NCI-H524 treated with DMSO at 0.1 percent for 48 hours (cell line): ENCODE measurements at places on chromosomes 3 and 15.
A peak's percentile ranks its signal among the peaks of the same experiment; 100 is the strongest.

GRCh38 chr3:135471911-135472310, 493.6 kb upstream of the PPP2R3A start:
- DNase-seq = no peak

DNA sequence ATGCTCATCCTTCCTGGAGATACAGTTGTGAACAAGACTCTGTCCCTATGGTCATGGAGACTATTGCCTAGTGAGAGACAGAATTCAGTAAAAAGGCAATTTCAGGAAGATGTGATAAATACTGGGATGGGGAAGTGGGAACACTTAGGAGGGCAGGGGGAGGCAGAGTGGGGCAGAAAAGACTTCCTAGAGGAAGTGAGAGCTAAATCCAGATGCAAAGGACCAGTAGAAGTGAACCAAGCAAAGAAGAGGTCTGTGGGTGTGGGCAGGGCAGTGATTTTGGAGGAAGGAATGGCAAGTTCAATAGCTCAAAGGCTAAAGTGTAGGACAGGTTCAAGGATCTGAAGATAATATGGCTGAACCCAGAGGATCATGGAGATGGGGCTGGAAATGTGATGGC, 68.9 kb downstream of the CD200R1L start:
- DNase-seq = no peak

DNA sequence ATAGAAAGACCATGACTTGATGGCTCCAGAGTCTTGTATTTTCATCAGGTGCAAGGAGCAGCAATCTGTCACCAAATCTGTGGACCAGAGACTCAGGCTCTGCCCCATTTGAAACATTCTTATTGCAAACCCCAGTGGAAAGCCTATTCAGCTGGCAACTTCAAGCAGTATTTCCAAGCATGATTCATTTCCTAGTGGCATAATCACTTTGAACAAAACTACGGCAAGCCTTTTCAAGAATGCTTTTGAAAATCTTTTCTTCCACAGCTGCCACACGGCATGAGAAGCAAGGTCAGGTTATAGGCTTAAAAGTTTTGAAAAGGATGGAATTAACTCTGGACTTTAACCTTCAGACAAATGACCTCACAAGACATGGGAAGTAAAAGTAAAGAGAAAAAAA, 122.0 kb upstream of the BFSP2 start:
- no peak for DNase-seq

DNA sequence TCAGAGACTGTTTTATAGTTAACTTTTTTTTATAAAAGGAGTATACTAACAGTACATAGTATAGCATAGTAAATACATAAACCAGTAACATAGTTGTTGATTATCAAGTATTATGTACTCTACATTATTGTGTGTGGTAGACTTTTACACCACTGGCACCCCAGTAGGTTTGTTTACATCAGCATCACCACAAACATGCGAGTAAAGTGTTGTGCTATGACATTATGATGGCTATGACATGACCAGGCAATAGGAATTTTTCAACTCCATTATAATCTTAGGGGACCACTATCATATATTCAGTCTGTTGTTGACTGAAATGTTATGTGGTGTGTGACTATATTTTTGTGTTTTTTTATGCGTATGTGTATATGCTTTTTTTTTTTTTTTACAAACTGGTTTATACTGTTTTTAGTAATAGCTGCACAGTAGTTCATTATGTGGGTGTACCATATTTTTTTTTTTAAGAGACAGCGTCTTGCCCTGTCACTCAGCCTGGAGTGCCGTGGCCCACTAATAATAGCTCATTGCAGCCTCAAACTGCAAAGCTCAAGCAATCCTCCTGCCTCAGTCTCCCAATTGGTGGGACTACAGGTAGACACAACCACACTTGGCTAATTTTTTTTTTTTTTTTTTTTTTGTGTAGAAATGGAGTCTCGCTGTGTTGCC, 1.9 kb downstream of the CAPN7 start:
- no peak for DNase-seq

GRCh38 chr3:46297658-46298423, 55.6 kb downstream of the CCR3 start:
- DNase-seq = no peak

DNA sequence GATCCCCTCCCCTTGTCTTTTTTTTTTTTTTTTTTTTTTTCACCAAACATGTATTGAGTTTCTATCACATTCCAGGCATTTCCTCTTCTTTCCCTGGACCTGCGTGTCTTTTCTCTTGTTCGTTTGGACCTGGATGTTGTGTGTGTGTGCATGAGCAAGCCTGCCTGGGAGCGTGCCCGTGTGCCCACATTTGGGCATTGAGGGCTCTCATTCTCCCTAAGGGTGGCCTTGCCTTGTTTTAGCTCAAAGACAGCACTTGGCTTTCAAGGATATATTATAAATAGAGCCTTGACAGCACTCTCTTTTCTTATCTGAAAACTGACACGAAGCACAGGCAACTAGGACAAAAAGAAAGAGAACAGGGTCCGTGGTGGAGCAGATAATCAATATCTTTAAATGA, 39.0 kb upstream of the SLC25A26 start:
- DNase-seq = no peak

DNA sequence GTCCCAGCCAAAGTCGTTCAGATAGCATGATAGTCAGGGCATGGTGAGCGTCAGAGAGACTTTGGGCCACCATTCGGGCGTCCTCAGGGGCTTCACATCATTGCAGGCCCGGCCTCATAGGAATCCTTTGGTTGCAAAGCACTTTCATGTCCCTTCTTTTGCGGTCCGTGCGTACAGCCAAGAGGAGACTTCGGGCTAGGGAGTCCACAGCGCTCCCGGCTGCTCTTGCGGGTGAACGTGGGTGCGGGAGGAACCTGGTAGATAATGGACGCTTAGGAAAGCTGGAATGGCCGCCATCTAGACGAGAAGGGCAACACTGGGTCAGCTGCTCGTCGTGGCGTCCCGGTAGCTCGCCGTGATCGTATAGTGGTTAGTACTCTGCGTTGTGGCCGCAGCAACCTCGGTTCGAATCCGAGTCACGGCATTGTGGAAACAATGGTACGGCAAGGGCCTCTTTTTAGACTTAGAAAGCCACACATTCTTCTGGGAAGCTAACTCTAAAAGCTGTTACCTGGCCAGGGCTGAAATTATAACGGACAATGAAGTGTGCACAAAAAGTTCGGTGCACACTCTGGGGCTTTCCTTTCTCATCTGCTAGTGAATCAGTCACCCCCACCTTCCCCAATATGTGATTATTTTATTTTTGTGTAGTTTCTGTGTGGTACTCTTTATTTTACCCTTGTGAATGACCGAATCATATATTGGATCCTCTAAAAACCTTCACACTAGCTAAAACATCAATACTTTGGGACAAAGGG, 13.2 kb upstream of the SHF start:
- DNase-seq = peak; percentile 66

GRCh38 chr3:72161881-72162595, 377.1 kb upstream of the PROK2 start:
- DNase-seq = peak; percentile 80

DNA sequence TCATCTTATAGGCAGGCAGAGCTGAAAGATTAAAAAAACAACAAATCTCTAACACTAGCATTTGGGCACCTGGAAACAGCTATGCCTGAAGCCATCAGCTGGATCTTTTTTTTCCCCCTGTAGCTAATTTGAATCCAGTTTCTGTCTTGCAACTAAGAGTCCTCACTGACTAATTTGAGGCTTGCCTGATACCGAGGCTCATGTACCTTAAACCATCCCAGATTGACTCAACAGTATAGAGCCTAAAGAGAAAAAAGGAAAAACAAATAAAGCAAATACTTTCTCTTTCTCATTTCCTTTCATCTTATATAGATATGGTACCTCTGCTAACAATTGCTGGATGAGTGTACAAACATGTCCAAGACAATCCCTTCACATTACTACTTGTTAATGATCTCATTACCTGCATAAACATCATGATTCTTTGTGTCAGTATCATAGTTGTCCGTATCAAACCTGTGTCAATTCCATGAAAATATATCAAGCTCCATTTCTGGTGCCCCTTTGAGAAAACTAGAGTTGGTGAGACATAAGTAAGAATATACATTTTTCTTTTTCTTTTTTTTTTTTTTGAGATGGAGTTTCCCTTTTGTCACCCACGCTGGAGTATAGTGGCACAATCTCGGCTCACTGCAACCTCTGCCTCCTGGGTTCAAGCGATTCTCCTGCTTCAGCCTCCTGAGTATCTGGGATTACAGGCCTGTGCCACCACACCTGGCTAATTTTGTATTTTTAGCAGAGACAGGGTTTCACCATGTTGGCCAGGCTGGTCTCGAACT, 43.1 kb downstream of the BHLHE40 start:
- no peak for DNase-seq

DNA sequence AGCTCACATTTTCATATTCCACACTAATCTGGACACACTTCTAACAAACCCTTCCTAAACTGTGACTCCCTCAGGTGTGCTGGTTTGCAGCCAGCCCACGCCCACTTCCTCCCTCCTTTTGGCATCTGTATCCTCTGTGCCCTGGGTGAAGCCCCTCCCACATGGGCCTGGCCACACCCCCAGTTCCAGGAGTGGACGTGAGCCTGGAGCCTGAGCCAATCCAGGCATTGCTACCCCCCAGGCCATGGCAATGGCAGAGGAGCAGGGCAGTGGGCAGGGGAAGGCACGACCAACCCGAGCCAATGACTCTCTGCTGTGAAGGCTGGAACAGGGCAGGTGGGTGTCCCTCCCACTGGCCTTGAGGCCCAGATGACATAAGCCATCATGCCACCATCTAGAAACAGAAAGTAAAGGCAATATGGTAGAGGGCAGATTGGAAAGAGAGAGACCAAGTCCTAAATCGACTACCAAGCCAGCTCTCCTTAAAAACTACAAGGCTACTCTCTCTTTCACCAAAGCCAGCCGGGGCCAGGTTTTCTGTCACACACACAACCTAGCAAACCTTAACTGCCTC, 18.6 kb downstream of the FAM174B start:
- DNase-seq = no peak

DNA sequence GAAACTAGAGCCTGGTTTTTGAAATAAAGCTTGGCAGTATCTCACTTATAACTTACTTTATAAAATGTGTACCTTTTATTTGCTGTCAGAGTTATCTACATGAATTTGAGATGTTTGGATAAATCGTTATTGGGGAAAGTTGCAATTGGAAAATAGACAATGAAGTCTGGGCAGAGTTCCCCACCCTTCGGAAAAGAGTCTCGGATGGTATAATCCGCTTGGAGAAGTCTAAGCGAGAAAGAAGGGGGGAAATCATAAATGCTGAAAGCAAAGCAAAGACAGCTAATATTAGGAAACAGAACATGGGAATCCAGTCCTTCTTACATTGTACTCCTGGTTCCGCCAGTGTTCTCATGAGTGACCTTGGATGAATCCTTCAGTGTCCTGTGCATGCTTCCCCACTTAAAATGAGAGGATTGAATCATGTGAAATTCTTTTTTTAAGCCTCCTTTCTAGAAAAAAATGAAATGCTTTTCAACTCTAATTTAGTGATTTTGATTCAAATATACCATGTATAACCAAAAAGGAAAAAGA, 162.4 kb downstream of the ATG7 start:
- no peak for DNase-seq

DNA sequence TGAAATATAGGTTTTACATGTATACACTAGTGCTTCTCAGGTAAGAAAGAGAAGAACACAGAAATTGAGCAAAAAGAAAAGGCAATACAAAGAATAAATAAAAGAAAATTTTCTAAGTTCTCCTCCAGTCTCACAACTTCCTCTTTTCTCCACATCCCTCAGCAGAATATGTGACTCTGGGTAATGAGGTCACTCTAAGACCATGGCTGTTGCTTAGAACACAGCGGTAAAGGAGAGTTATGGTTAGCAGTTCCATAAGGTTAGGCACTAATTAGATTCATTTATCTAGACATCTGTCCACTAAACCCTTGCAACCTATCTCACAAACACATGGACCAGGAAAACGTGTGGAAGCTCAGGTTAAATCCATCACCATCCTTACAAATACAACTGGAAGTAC, 47.9 kb downstream of the IGSF11 start:
- DNase-seq = peak; percentile 42

GRCh38 chr3:42410370-42411131, at the start of gene LYZL4:
Gene LYZL4, minus strand, starts transcription at chr3:42410610. Its CDS starts 3,359 bp downstream, at chr3:42407251.
- DNase-seq = no peak

GRCh38 chr15:39851500-39852092, 68.5 kb downstream of the GPR176 start:
- no peak for DNase-seq

DNA sequence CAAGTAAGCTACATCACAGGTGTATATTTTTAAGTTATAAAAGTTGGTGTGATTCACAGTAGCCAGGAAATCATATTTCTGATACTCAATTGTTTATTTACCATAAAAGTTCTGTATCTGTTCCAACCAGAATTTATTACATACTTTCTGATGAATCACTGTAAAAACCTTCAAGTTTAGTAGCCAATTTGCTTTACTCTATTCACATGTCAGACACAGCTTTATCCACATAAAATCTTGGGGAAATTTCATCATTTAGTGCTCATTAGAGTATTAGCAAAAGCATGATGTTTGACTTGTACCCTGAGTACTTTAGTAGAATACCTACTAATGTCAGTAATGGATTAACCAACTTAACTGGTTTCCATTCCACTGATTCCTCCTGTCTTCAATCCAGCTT, 249.8 kb downstream of the POLQ start:
- DNase-seq = no peak

GRCh38 chr15:51244423-51244869, 94.0 kb downstream of the CYP19A1 start:
- DNase-seq = no peak

DNA sequence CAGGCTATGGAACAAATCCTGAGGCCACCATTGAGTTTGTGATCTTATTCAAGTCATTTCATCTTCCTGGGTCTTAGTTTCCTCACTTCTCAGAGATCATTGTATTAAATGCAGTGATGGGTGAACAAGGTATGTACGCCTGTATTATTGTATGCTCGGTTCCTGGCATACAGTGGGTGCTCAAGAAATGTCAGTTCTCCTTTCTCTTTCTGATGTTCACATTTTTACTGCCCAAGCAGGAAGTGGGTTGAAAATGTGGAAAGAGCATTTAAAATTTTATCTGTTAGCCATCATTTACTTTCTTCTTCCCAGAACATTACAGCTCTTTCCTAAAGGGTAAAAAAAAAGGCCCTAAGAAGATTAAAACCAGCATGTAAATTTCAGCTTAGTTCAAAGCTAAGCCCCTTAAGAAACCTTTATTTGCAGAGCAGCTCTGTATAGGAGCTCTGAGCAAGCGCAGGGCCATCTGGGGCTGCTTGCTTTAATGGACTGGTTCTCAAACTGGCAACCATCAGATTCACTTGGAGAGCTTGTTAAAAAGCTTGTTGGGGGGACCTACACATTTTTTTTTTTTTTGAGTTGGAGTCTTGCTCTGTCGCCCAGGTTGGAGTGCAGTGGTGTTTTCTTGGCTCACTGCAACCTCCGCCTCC, 179.4 kb downstream of the CHST2 start:
- peak; percentile 55 for DNase-seq
